Bronchial smooth muscle cell (primary cell): ENCODE measurements at places on chromosomes 7 and 10. TPM values are rescaled to one million over a fixed set of nuclear protein-coding genes. Genes with fewer than 3 reads are reported as not detected.

The C7orf33 gene
- total RNA-seq: not detected in 2 replicates

The TNS3 gene
- total RNA-seq: 21.1 and 22.8 TPM in 2 replicates

The PNLIP gene
- not detected in 2 replicates for total RNA-seq

The ZNF488 gene
- 0.34 TPM in 1 of 2 replicates, not detected in the other for total RNA-seq

The LRMDA gene
- total RNA-seq: 0.77 and 3.8 TPM in 2 replicates

The FHIP2A gene
- total RNA-seq: 17.8 and 18.9 TPM in 2 replicates

The HOXA4 gene
- 0.34 and 0.47 TPM in 2 replicates for total RNA-seq

The TRPV6 gene
- not detected in 2 replicates for total RNA-seq

The CYP3A5 gene
- total RNA-seq: 3.1 and 3.9 TPM in 2 replicates
